Stimulated activated CD8-positive, alpha-beta memory T cell treated with anti-CD3 and anti-CD28 coated beads, Interleukin-4, amount 100 ng/mL, for 1 hour (primary cell): ENCODE measurements at places on chromosomes 6 and 20.

- no peak for DNase-seq
Observed at GRCh38 chr20:8858181-8858787, 210.6 kb upstream of the PLCB4 start.

GRCh38 chr6:89132057-89132456 is 13.8 kb upstream of the PM20D2 start:
- DNase-seq = no peak

GRCh38 chr6:43035495-43036194 is 14.2 kb downstream of the RRP36 start:
- no peak for DNase-seq

GRCh38 chr6:121437851-121438651 is 2.6 kb downstream of the GJA1 start:
- no peak for DNase-seq

DNA sequence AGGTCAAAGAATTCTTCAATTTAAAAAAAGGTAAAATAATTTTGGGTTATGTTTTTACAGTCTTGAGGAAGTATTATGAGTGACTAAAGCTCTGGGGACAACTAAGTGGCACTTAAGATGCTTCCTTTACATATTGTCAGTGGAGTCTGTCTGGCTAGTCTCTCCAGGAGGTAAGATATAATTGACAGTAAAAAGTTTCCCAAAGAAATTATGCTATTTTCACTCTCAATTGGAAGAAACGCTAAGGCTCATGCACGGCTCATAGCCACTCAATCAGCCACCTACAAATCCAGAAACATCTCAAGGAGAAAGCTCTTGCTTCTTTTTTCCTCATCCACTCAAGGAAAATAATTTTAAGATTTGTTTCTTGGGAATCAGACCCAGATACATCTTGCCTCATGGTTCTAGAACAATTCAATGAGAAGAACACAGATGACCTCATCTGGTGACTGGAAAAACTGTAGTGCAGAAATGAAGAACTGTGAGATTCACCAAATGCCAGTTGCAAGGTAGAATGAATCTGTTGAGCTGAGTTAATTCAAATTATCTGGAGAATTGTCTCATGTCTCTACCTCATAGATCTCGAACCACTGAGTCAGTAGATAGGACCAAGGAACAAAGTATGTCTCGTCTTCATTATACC is 252.9 kb downstream of the TPBG start:
- DNase-seq = no peak

GRCh38 chr6:134240665-134241431 is 77.1 kb downstream of the SGK1 start:
- DNase-seq = peak; percentile 44

DNA sequence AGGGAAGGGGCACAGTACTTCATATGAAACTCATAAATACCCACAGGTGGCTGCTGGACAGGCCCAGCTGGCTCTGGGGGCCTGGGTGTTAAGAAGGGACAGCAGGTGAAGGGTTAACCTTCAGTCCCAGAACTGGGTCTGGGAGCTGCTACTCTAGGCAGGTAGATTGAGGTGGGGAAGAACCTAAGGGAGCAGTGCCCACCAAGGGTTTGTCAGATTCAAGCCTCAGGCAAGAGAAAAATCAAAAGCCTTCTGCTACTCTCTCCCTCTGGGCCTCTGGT is 5.6 kb downstream of the RPL10A start:
- DNase-seq = no peak

DNA sequence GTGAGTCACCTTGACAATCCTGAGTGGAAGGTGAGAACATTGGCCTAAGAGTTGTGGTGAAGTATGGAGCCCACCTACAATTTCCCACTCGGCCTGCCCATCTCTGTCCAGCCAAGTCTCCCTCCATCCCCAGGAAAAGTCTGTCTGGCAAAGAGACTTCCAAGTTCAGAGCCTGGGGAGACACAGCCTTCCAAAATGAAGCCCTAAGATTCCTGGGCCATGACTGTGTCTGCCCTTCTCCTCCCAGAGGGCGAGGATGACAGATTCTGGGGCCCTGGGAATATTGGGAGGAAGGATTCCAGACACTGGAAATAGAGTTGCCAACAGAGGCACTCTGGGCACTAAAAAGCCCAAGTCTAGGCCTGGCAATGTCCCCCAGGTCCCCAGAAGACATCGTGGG is 176.8 kb downstream of the NFATC2 start:
- no peak for DNase-seq

DNA sequence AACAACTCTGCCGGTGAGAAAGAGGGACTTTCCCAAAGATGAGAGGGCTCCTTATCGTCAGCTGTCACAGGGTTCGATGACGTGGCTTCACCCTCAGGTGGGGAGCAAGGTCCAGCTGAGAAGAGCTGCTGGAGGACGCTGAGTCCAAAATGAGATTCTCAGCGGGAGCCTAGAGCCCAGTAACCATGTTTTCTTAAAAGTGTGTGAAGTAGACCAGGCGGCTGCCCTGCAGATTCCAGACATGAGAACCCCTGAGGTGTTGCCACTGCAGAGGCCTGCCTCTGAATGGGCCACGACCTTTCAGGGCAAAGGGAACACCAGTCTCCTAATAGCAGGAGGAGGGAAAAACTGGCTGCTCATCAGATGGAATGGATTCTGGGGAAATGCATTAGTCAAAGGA is 375.1 kb downstream of the BTBD9 start:
- DNase-seq = no peak

- no peak for DNase-seq
Observed at GRCh38 chr20:20255099-20255498, 112.8 kb upstream of the INSM1 start.

DNA sequence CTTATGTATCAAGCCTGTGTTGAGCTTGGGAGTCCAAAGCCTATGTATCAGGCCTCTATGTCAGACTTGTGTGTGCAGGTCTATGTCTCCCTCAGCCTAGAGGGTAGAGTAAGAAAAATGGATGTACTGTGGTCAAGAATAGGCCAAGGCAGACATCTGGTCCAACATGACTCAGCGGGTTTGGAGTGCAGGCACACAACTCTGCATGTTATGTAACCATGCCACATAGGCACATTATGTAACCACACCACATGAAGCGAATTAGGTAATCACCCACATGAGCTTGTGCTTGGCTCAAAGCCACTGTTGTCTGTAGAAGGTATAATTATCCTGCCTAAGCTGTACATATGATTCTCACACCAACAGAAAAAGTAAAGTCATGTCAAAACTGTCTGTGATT is 1190.5 kb upstream of the EYS start:
- DNase-seq = no peak

- DNase-seq = no peak
Observed at GRCh38 chr6:169997930-169998218, 246.5 kb downstream of the ERMARD start.

GRCh38 chr6:12286373-12287110 is 3.6 kb upstream of the EDN1 start:
- no peak for DNase-seq

DNA sequence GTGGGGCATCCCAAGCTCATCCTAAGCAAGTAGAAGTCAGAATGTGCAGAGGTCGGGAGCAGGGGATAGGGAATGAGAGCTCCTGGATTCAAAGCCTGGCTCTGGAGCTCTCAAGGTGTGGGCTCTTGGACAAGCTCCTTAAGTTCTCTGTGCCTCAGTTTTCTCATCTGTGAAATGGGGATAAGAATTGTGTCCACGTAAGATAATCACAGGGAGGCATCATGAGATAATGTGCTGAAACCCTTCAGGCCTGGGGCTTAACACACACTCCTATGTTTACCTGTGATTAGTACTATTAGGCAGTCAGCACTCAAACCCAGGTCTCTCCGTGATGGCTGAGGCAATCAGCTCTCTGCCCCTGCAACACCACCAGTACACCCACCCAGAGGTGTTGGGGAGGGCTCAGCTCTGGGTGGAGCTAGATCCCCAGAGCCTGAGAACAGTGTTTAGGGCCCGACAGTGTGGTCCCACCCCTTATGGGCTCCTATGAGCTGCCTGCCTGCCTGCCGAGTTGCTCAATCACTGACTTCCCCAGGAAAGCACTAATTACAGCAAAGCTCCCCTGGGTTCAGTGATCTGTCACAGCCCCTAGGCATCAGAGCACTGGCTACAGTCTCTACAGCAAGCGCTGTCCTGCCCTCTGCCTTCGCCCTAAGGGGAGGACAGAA is 6.3 kb upstream of the SIRPA start:
- DNase-seq = no peak

DNA sequence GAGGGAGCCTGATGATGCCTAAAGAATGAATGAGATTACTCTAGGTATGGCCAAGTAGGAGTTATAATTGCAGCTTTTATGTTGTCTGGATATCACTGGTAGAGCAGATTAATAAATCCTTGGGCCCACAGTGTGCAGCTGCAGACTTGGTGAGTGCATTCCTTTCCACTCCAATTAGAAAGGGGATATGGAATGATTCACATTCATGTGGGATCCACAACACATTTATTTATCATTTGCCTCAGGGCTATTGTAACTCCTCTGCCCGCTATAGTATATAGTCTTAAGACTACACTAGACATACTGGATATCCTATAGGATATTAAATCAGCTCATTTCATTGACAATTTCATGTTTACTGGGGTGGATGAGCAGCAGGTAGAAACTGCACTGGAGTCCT is 11.6 kb upstream of the HLA-G start:
- no peak for DNase-seq

DNA sequence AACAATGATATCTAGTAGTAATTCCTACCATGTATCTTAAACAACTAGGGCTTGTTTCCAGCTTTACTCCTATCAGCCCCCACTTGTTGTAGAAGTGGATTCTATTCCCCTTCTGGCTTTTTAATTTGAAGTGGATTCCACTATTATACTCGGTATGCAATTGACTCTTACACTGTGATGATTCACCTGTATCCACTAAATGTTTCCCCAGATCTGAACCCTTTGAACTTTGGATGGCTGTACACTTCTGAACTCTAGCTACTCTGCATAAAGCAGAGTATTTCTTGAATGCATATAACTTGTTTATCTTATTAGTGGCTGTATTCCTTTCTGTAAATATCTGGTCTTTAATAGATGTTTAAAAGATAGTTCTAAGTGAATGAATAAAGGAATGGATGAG is 538.4 kb upstream of the NRSN1 start:
- no peak for DNase-seq

GRCh38 chr6:169886631-169887227 is 135.3 kb downstream of the ERMARD start:
- DNase-seq = no peak

- DNase-seq = no peak
Observed at GRCh38 chr6:14354919-14355572, 237.5 kb downstream of the CD83 start.

GRCh38 chr20:13338999-13339411 is 117.9 kb downstream of the ISM1 start:
- no peak for DNase-seq

GRCh38 chr6:40931931-40932330 is 107.1 kb downstream of the UNC5CL start:
- DNase-seq = no peak

DNA sequence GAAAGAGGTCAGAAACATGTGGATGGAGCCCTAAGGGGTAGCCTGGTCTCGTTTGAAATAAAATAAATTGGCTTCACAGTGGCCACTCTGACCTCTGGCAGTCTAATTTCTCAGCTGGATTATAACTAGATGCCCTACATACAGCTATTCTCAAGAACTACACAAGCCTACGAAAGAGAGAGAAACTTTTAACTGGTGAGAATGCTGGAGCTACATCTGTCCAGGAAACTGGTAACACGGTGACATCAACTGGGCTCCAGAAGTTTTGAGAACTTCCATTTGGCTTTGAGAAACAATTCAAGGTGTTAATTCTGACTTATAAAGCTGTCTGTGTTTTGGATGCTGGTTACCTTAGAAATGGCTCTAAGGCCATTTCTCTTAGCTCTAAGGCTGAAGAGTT is 187.3 kb upstream of the TENT5A start:
- DNase-seq = no peak

GRCh38 chr6:91600561-91600960 is 1013.7 kb upstream of the MAP3K7 start:
- DNase-seq = no peak

GRCh38 chr20:25317351-25318075 is 69.6 kb downstream of the PYGB start:
- no peak for DNase-seq

GRCh38 chr20:25129908-25130307 is 48.0 kb upstream of the VSX1 start:
- no peak for DNase-seq

DNA sequence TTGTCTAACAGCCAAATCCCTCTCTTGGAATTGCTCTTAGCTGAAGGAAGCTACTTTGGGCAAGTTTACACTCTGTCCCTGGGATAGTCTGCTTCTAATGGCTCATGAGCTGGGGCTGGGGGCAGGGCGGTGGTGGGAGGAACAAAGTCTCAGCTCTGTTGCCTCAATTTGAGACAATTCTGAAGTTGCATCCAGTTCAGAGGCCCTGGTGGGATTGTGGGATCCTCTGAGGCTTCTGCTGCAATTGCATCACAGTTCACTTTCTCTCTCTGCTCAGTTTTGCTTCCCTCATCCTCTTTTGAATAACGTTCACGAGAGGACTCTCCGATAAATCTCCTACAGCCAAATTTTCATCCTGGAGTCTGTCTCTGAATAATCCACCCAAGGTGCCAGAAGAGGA is 440.6 kb upstream of the SLC35B3 start:
- no peak for DNase-seq

DNA sequence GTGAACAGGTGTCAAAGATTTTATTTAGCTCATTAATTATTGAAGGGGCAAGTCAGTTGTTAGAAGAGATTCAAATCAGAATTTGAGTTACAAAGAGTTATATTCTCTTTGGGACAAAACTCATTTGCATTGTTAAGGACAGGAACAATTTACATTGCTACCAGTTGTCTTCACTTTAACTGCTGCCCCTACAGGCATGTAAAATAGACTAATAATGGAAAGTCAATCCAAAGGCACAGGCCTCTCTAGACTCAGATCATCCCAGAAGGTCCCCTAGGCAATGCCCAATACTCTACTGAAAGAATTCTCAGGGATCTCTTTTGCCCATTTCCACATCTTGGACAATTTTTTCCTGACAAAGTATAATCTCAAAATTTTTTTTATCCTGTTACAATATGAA is 95.7 kb downstream of the SCP2D1 start:
- DNase-seq = no peak

- no peak for DNase-seq
Observed at GRCh38 chr6:105786890-105787655, 299.1 kb upstream of the PRDM1 start.

- no peak for DNase-seq
Observed at GRCh38 chr6:27081188-27081587, 166.3 kb upstream of the PRSS16 start.

GRCh38 chr6:104625536-104625935 is 234.2 kb downstream of the HACE1 start:
- no peak for DNase-seq

GRCh38 chr6:143139239-143139784 is 78.6 kb downstream of the AIG1 start:
- no peak for DNase-seq

DNA sequence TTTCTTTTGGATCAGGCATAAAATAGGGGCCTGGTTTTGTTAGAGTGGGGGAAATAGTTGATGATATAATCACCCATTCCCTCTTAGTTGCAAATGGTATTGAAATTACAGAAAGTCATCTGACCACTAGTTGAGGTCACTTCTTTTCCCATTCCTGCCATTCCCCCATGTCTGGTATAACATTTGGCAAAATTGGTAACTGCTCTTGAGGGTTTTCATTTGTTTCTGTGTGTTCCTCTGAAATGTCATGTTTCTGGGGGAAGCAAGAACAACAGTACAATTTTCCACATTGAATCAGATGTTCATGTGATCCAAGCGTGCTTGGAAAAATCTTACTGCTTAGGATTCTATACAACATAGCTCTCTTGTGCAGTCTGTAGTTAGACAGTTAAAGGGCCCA is 7.3 kb downstream of the AIG1 start:
- DNase-seq = no peak
